ENCODE measurements at places on chromosomes 5 and 9. TPM values are rescaled to one million over a fixed set of nuclear protein-coding genes. Genes with fewer than 3 reads are reported as not detected.
A peak's percentile ranks its signal among the peaks of the same experiment; 100 is the strongest.

- no peak for DNase-seq
Measured at GRCh38 chr5:149210968-149211490, 60.6 kb upstream of the AFAP1L1 start.

DNA sequence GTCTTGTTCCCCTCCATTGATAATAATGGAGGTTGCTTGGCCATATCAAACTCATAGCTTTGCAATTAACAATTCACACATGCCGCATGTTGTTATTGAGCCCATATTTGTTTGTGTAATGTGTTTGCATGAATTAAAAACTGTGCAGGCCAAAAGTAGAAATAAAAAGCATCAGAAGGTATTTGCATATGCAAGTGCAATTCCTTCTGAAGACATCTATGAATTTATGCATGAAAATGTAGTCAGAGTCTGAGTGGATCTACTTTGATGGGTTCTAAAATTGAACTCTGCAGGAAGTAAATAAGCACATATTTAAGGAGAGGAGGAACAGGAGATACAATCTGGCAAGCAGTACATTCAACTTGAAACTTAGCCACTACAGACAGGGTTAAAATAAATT lies 1004.6 kb upstream of the WWC1 start:
- no peak for DNase-seq

DNA sequence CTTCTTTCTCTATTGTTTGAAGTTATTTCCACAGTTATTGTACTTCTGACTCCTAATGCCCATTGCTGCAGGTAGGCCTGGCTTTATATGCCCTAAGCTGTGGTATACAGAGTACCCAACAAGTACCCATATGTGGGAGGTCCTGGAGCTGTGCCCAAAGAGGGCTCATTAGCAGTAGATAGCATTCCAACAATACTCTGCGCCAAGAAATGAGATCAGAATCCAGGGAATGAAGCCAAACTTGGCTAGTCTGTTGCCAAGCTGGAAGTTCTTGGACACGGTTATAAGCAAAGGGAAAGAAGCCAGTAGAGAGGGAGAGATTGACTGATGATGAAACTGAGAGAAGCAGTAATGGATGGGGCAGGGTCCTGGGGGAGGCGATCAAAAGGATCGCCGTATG lies 29.7 kb upstream of the FAM169A start:
- peak; percentile 72 for DNase-seq

- no peak for DNase-seq
Measured at GRCh38 chr5:105993027-105993426, 1677.7 kb downstream of the EFNA5 start.

DNA sequence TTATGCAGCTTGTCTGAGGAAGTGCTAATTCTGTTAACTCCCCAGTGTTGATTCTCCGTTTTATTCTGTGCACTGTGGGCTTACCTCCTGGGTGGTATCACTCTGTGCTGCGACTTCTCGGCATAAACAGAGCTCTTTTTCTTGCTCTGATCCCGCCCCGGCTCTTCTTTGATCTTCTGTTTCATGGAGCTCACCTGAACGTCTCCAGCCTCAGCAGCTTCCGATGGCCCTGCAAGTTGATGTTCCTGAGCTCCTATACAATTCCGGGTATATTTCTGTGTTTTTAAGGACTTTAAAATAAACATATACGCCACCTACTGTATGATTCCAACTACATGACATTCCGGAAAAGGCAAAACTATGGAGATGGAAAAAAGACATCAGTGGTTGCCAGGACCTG lies 110.8 kb downstream of the TENT4A start:
- no peak for DNase-seq

- no peak for DNase-seq
Measured at GRCh38 chr5:107766439-107766838, 95.7 kb upstream of the EFNA5 start.

DNA sequence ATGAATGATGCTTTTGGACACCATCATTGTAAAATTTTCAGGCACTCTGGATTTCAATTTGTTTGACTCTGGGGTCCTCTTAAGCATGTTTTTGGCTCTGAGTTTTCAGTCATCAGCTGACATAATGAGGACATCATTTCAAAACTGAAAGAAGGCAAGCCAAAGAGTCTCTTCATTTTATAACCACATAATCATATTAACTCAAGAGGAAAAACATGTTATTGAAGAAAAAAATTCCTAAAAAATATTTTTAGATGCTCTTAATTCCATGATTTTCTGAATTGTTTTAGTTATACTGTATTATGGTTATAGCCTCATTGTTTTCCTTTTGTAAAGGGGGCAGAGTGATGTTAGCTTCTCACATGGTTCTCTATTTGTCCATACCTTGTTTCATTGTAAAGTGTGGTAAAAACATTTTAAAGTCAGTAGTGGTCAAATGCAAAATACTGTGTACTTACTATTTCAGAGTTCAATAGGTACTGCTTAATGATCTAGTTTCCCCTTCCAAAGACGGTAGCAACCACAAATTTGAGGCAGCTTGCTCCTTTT lies 472.1 kb downstream of the DMRT2 start:
- DNase-seq, result no peak

DNA sequence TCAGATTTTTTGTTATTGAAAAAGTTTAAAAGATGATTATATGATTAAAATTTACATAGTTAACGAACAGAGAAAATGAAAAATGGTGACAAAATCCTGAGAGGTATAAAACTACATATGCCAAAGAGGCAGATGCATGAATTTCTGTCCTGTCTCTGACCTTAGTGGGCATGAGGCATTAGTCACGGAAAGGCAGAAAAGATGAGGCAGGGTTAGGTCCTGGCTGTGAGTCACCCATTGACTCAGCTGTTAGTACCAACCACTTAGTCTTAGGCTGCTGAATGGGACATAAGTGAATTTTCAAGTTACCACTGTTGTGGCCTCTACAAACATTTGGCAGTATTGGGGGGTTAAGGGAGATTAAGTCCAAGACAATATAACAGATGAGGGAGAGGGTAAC lies 33.1 kb downstream of the RASA1 start:
- DNase-seq, result peak; percentile 86

- peak; percentile 78 for DNase-seq
Measured at GRCh38 chr5:145775893-145776444, 59.2 kb downstream of the PRELID2 start.

DNA sequence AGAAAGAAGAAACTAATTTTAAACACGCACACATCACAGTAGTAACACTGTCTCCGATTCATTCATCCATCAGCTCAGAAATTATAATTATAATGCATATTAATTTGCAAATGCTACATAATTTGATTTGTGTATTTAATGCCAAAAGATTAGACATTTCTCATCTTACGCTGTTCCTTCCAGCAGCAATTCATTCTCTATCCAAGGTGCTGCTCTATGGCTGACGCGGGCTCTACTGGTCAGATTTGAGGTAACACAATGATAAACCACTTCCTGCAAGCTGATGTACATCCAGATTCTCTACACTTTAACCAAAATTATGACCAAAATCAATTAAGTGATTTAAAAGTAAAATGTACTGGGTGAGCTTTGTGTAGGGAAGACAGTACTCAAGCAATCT lies 77.9 kb upstream of the ICE1 start:
- no peak for DNase-seq

DNA sequence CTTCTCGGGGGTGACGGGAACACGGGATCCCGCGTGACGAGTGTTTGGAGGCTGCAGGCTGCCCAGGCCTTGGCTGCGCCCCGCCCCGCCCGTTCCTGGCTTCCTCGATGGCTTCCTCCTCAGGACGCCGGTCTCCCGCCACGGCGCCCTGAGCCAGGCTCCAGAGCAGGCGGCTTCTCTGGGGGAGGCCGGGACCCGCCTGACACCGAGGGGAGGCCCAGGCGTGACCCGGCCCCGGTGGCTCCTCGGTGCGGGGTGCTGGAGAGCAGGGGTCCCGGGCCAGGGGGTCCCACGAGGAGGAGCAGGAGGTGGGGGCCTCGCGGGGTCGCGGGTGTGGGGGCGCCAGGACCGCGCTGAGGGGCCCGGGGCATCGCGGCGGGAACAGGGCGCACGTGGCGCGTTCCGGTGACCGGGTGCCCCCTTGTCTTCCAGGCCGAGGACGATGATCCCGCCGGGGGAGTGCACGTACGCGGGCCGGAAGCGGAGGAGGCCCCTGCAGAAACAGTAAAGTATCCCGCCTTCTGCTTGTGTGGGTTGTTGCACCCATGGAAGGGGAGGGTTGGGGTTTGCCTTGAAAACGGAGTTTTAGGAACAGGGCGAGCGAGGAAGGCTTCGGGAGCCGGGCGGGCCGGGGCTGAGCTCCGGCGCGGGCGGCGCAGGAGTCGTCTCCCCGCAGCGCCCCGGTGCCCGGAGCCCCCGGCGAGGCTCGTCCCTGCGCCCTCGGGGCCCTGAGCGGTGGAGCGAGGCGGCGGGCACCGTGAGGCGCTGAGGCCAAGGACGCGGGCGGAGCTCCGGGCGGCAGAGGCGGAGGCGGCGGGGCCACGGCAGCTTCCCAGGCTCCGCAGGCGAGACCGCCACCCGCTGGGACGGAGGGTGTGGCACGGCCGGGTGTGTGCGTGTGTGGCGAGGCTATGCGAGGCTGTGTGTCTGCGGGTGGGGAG lies 22.2 kb downstream of the AHRR start:
- peak; percentile 66 for DNase-seq

DNA sequence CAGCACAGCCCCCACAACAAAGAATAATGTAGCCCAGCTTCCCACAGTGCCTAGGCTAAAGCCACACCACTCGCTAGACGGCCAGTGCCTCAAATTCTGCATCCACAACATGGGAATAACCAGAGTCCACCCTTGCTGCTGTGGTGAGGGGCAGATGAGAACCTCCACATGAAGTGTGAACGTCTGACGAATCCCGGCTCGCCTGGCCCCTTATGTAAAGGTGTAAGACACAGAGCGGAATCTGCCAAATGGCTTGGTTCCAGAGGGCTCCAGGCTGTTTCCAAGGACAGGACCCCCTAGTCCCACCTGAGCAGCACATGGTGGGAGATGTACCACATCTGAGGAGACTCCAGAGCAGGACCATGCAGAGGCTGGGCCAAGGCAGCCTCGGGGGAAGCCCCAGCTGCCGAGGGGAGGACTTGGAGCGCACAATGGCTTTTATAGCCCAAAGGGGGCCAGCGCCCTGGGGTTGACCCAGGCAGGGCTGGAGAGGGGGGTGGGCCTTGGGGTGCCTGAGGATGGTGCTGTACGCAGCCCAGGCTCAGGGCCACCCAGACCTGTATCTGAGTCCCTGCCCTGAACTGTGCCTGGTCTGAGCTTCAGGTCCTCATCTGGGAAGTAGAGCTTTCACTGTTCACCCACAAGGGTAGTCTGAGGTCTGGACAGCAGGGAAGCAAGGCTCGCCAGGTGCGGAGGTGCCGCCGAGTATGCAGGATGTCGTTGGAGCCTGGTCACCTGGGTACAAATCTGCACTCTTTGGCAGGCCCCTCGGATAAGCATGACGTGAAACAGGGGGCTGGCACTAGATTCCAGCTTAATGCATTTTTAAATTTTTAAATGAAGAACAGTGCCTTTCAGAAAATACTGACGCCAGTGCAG lies 24.9 kb upstream of the SLC25A51 start:
- DNase-seq, result no peak

DNA sequence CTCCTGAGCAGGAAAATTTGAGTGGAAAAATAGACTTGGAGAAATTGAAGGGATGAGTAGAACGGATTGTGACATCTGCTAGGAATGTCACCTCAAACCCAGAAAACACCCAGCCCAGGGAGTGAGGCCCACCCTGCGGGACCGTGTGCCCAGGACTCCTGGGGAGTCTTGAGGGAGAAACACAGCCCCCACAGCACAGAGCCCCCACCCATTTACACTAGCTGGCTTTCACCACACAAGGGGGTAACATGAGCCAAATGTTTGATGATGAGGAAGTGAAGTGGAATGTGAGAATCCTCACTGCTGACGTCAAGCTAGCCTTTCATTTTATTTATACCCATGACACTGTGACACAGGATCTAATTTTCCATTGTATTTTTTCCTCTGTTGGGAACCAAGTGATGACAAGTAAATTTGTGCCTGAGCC lies 42.8 kb upstream of the PDE8B start:
- peak; percentile 31 for DNase-seq

DNA sequence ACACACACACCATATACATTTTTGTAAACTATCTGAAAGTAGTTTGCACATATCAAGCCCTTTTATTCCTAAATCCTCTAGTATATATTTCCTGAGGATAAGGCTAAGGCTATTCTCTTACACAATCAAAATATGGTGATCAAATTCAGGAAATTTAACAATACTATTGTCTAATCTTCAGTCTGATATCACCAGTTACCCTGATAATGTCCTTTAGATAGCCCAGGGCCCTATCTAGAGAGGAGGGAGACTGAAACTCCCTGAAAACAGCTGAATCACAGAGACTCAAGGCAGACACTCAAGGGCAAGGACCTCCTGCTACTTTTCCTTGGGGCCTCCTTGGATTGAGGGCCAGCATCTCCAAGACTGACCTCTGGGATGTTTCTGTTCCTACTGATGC lies 30.4 kb downstream of the PTTG1 start:
- DNase-seq, result peak; percentile 18

- DNase-seq, result no peak
Measured at GRCh38 chr5:28862137-28862859, 1823.9 kb upstream of the CDH9 start.

DNA sequence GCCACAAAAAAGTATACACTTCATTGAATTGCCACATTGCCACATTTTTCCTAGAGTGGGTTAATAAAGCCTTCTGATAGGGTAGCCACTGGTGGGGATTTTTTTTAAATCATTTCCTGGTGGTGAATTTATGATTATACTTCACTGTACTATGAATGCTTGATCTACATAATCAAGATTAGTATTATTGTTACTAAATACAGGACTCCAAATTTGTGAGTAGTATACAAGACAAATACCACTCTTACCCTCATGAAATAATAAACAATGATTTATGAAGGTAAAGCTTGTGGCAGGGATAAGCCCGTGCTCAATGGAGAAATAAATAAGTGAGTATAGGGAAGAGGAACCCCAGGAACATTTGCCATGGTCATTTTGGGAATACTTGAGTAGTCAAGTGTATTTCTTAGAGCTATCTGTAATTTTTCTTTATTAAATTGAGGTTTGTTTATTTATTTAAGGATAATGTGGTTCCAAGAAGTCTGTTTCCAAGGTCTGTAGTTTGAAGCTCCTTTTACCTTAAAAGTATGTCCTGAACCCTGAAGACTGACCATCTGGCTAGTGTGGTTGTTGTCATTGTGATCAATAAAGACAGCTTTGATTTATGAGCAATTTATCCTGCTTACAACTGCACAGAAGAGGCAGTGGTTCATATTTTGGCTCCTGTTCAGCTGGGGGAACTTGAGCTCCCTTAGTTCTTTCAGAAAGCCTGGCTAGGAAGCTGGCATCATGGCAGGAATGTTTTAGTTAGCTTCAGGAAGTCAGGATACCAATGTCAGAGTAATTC lies 118.6 kb downstream of the ZSWIM6 start:
- peak; percentile 72 for DNase-seq

Gene SLC25A2
- total RNA-seq, result 0.09 TPM

Gene FAM169A
- total RNA-seq, result 4.0 TPM

Gene TXN
- total RNA-seq, result 204 TPM

Gene TMEM252
- not detected for total RNA-seq

Gene PTGS1
- 2.7 TPM for total RNA-seq

Gene ZFP37
- 2.0 TPM for total RNA-seq

Measured in dermis blood vessel endothelial cell (primary cell).